ENCODE measurements at places on chromosomes 12 and 14.

GRCh38 chr12:120851444-120851843 lies 52.7 kb downstream of the SPPL3 start:
- DNase-seq: no peak

- DNase-seq: no peak
Measured at GRCh38 chr12:7162691-7163114, 26.8 kb upstream of the PEX5 start.

DNA sequence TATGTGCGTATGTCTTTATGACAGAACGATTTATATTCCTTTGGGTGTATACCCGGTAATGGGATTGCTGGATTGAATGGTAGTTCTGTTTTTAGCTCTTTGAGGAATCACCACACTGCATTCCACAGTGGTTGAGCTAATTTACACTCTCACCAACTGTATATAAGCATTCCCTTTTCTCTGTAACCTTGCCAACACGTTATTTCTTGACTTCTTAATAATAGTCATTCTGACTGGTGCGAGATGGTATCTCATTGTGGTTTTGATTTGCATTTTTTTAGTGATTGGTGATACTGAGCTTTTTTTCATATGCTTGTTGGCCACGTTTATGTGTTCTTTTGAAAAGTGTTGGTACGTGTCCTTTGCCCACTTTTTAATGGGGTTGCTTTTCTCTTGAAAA lies 49.7 kb downstream of the FRS2 start:
- no peak for DNase-seq

- peak; percentile 52 for DNase-seq
Measured at GRCh38 chr14:55103005-55103640, 25.9 kb upstream of the LGALS3 start.

Data from T-helper 22 cell (primary cell).